ENCODE measurements at places on chromosomes 7 and 10. TPM values are rescaled to one million over a fixed set of nuclear protein-coding genes. Genes with fewer than 3 reads are reported as not detected.
A peak's percentile ranks its signal among the peaks of the same experiment; 100 is the strongest.

- no peak for DNase-seq
Observed at GRCh38 chr7:132828502-132828901, 252.2 kb upstream of the PLXNA4 start.

GRCh38 chr7:22156205-22156604 is 200.7 kb downstream of the RAPGEF5 start:
- DNase-seq = no peak

The FKBP6 gene
- 0.13 TPM for polyA plus RNA-seq

DNA sequence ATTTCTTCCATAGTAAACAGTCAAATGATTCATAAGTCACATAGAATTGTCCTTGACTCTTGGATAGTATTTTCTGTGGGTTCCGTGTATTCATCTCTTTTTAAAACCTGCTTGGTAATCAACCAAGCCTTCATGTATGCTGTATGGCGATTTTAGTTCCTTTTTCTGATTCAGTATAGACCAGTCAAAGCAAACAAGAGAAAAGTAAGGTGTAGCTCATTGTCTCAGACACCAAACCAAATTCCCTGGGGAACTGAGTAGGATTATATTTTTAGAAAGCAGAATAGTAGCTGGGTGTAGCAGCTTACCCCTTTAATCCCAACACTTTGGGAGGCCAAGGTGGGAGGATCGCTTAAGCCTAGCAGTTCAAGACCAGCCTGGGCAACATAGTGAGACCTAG is 240.5 kb downstream of the BBS9 start:
- no peak for DNase-seq

The STOX1 gene
- 11.8 TPM for polyA plus RNA-seq

- DNase-seq = no peak
Observed at GRCh38 chr10:43976292-43976691, 327.6 kb upstream of the ZNF32 start.

DNA sequence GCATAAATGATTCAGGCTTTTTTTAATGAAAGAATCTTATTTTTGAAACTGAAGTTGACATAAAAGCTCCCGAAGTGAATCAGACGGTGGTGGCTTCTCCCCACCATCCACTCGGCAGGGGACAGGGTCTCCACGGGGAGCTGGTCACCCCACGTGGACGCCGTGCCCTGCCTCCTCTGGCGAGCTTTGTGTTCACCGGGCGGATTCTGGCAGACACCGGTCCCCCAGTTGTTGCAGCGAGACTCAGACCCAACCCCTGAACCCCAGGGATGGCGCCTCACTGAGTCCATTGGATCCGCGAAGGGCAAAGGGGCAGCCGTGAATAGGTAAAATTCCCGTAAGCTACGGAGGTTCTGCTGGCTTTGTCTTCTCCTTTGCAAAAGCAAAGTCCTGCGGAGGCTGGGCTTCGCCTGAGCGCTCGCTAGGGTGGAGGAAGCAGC is 38.4 kb downstream of the PTPRN2 start:
- no peak for DNase-seq

DNA sequence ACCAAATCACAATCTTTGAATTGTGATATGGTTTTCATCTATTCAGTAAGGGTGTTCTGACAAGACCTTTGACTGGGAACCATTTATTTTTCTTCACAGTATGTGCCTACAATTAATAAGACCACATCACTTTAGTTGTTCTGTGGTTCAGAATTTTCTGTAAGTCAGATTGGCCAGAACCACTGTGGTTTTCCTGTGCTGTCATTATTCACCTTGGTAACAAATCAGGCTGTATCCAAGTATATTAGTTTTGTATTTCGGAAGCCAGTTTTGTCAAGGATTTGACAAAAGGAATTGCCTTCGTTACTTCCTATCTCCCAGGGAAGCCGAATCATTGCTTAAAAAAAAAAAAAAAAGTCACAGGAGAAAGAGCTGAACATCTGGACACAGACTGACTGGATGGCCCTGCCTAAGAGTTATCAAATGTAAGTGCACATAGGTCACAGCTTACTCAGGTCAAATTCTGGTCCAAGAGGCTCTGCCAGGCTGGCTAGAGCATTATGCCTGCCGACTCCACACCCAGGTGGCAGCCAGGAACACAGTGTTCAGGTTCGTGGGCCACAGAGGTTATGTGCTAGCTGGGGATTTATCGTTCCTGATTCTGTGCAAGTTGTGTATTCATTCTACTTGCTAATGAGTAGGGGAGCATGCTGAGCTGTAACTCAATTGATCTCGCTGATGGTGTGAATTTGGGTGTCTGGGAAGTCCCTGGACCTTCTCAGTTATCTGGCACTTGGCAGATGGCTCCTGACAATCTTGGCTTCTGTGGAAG is 175.3 kb downstream of the JAZF1 start:
- DNase-seq = no peak

- DNase-seq = no peak
Observed at GRCh38 chr7:115477193-115477651, 553.3 kb downstream of the TFEC start.

- no peak for DNase-seq
Observed at GRCh38 chr10:48475943-48476278, 129.0 kb downstream of the ARHGAP22 start.

GRCh38 chr7:128099204-128099671 is 68.0 kb upstream of the LRRC4 start:
- DNase-seq = no peak

- DNase-seq = no peak
Observed at GRCh38 chr7:107924841-107925504, 34.0 kb downstream of the DLD start.

GRCh38 chr7:141377906-141378305 is 173.3 kb upstream of the AGK start:
- no peak for DNase-seq

GRCh38 chr10:81884856-81885255 is 9.9 kb downstream of the NRG3 start:
- no peak for DNase-seq

GRCh38 chr10:109306698-109307097 is 616.6 kb downstream of the XPNPEP1 start:
- no peak for DNase-seq

The CPA2 gene
- polyA plus RNA-seq = 0.49 TPM

DNA sequence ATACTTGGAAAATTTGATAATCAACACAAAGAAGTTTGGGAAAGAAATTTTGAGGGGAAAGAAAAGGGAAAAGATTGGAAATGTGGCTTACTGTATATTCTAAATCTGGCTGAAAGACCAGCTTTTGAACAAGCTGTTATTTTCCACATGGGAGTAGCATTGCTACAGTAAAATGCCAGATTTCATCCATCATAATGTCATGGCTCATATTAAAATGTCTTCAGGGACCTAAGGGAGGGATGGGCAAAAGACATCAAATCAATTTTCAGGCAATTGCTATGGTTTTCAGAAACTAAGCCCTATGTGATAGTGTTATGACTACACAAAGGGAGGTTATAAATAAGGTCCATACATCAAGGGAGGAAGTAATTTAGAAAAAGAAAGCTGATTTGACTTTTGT is 1116.9 kb upstream of the CELF2 start:
- DNase-seq = peak; percentile 28

The EPO gene
- 0.08 TPM for polyA plus RNA-seq

DNA sequence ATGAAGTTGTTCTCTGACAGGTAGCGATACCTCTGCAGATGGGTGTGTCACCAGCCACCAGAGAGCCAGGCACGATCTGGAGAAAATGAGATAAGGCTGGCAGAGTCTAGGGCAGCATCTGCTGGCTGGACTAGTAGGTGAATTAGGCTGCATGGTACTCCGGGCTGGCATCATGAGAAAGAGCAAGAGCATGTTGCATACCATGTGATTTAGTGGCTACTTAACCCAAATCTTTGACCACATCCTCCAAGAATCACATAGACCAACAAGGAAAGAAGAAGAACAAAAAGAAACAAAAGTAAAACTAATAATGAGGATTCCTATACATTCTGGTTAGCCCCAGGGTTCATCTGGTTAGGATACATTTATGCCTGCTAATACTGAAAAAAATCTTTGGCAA is 23.4 kb upstream of the FAM170B start:
- no peak for DNase-seq

GRCh38 chr7:53466371-53466770 is 430.9 kb downstream of the POM121L12 start:
- no peak for DNase-seq

- DNase-seq = no peak
Observed at GRCh38 chr7:107047902-107048782, 3.6 kb downstream of the PRKAR2B start.

DNA sequence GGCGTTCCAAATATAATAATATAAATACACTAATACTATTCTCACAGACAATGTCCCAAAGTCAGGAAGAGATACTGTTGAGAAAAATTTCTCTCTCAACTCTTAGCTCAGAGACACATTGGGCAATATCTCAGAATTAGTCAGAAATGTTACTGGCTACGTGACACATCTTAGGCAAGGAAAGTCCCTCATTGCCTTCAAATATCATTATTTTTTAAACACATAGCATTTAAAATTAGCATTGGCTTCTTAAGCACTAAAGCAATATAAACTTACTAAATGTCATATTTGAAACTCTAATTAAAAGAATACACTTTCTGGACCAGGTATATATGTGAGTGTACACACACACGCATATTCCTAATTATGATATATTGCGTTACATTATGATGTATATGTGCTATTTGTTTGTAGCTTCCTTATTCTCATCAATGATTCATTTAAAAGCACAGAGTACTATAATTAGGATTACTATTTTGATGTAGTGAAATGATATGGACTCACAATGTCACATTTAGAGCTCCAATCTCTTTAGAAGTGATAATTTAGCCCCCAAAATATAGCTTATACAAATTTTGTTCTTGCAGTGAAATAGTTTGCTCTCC is 255.8 kb downstream of the TWIST1 start:
- DNase-seq = no peak

DNA sequence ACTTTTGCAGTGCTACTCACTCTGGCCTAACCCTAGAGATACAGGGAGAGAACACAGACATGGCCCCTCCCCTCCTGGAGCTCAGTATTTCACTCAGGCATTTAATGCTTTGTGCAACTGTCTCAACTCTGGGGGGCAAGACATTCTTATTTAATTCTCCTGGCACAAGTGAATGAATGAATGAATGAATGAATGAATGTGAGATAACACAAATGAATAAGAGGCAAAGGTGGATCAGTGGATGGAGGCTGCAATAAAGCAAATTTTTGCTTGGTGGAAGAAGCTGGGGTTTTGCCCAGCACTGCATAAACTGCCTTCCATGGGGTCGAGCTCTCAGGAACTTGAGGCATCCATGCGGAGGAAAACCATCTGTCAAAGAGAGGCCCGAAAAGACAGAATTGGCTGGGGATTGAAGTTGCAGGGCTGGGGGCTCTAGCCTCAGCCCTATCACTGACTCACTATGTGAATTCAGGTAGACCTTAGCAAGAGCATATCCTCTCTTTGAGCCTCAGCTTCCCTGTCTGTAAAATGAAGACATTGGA is 441.4 kb upstream of the ZMIZ1 start:
- DNase-seq = no peak

The HSPB1 gene
- polyA plus RNA-seq = 189 TPM

GRCh38 chr7:37342688-37343471 is 105.8 kb downstream of the ELMO1 start:
- no peak for DNase-seq

- no peak for DNase-seq
Observed at GRCh38 chr10:48625826-48626134, 20.9 kb upstream of the ARHGAP22 start.
